ENCODE measurements at places on chromosomes 5 and 9.

DNA sequence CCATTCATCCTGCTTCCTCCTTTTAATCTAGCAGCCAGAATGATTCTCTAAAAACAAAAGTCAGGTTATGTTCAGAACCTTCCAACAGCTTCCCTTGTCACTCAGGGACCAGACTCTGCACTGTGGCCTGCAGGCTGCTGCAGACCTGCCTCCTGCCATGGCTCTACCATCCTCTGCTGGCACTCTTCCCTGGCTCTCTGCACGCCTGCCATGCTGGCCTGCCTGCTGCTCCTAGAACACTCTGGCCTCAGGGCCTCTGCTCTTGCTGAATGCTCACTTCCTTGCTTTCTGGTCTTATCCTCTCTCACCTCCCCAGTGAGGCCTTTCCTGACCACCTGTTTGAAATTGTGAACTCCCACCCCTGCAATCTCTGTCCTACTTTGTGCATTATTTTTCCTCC, 149.4 kb downstream of the CD180 start:
- H3K4me3 ChIP-seq = no peak overlapping the region
- H3K27me3 ChIP-seq = no peaks in the 10 kb centered on the region
- DNase-seq = no peak
- peaks cover 7% of the 10 kb centered on the region for H3K4me1 ChIP-seq
- H3K36me3 ChIP-seq = no peaks in the 10 kb centered on the region

- H3K36me3 ChIP-seq = no peaks in the 10 kb centered on the region
- no peak overlapping the region for H3K27ac ChIP-seq
- no peaks in the 10 kb centered on the region for H3K27me3 ChIP-seq
- peaks cover 9% of the 10 kb centered on the region for H3K4me1 ChIP-seq
Observed at GRCh38 chr5:74028406-74028805, 402.4 kb downstream of the ARHGEF28 start.

DNA sequence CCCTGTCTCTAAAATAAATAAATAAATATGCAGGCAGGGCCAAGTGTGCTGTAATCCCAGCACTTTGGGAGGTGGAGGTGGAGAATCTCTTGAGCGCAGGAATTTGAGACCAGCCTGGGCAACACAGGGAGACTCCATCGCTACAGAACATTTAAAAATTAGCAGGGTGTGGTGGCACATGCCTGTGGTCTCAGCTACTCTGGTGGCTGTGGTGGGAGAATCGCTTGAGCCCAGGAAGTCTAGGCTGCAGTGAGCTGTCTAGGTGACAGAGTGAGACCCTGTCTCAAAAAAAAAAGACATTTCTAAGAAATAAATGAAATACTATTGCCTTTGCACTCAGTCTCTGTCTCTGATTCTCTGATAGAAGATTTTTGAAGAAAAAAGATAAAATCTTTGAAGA, 1.2 kb upstream of the PCDHGA10 start:
- no peak overlapping the region for H3K27ac ChIP-seq
- no peaks in the 10 kb centered on the region for H3K27me3 ChIP-seq
- peaks cover 44% of the 10 kb centered on the region for H3K36me3 ChIP-seq
- H3K4me1 ChIP-seq = no peaks in the 10 kb centered on the region
- no peak for DNase-seq
- H3K4me3 ChIP-seq = no peak overlapping the region

DNA sequence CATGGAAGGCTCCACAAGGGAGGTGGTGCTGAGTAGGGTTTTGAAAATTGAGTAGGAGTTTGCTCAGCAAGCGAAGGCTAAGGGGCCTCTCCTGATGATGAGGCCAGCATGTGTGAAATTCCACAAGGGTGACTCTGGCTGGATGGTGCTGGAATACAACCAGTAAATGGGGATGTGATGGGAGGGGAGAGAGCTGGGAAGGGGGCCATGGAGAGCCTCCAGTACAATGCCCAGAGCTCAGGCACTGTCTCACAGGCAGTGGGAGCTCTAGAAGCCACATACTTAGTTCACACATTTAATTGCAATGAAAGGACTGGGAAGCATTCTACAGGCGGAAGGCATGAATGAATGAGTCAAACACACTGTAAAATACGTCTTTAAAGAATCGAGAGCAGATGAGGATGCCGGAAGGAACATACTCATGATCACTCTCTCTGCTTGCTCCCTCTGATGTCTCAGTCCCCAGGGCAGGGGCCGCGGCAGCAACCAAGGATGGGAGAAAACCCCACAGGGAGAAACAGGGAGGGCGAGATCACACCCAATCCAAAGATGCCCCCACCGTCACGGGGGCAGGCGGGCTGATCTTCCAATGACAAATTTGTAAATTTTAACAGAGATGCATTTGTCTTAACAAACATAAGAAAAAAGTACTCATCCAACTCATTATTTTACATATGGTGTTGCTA, 261.0 kb downstream of the NSG2 start:
- H3K27me3 ChIP-seq = peaks cover 2% of the 10 kb centered on the region
- H3K27ac ChIP-seq = no peak overlapping the region
- peaks cover 16% of the 10 kb centered on the region for H3K4me1 ChIP-seq
- no peak for DNase-seq

- H3K27ac ChIP-seq = no peak overlapping the region
- peaks cover 22% of the 10 kb centered on the region for H3K4me1 ChIP-seq
- H3K36me3 ChIP-seq = no peaks in the 10 kb centered on the region
- H3K4me3 ChIP-seq = no peak overlapping the region
- DNase-seq = no peak
- H3K27me3 ChIP-seq = no peaks in the 10 kb centered on the region
Observed at GRCh38 chr5:139734539-139734916, 61.1 kb upstream of the PSD2 start.

GRCh38 chr5:57009811-57010210, 57.9 kb upstream of the MIER3 start:
- no peak overlapping the region for H3K27ac ChIP-seq
- no peaks in the 10 kb centered on the region for H3K36me3 ChIP-seq
- no peak for DNase-seq
- H3K4me3 ChIP-seq = no peak overlapping the region
- no peaks in the 10 kb centered on the region for H3K4me1 ChIP-seq
- H3K27me3 ChIP-seq = no peaks in the 10 kb centered on the region

- peaks cover 14% of the 10 kb centered on the region for H3K4me1 ChIP-seq
- H3K4me3 ChIP-seq = no peak overlapping the region
- no peak for DNase-seq
- no peaks in the 10 kb centered on the region for H3K27me3 ChIP-seq
Observed at GRCh38 chr9:110130791-110131416, 77.1 kb downstream of the C9orf152 start.

GRCh38 chr5:61575581-61575980, 243.5 kb downstream of the ZSWIM6 start:
- no peak overlapping the region for H3K27ac ChIP-seq
- no peak for DNase-seq
- H3K4me3 ChIP-seq = no peak overlapping the region
- no peaks in the 10 kb centered on the region for H3K36me3 ChIP-seq
- no peaks in the 10 kb centered on the region for H3K27me3 ChIP-seq
- peaks cover 11% of the 10 kb centered on the region for H3K4me1 ChIP-seq

DNA sequence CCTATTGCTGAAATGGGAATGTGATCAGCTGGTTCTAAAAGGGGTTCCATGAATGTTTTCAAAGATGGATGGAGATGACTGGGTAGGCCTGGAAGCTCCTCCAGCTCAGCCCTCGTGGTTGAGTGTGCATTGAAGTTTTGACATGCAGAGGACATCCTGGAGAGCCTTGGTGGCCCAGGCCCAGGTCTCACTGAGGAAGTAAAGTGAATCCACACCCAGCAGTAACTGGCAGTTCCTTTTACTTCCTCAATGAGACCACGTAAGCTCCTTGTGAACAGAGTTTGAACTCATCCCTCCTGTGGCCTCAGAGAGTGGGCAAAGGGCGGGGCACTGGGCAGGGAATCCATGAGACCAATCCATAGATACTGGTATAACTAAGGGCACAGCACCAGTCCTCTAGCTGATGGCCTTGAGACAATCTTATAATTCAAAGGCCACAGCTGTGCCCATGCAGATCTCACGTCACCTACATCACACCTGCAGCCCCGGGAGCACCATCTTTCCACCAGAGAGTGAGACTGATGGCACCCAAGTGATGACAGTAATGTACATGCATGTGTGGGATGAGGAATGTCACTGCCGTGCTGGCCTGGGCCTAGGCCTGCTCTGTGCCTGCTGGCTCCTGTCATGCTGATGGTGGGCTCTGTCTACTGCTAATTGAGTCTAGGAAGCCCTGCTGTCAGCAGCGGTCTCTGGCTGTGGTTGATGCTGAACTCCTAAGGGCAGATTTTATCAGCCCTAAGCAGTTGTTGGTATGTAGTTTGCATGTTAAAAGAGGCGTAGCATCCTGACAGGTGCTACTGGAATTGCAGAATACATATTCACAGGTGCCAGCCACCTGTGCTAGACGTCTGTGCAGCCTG, 257.8 kb downstream of the FSTL4 start:
- H3K36me3 ChIP-seq = no peaks in the 10 kb centered on the region
- H3K27me3 ChIP-seq = no peaks in the 10 kb centered on the region
- no peak overlapping the region for H3K4me3 ChIP-seq
- peak overlapping the region; percentile 70 for H3K27ac ChIP-seq
- peaks cover 16% of the 10 kb centered on the region for H3K4me1 ChIP-seq

- H3K4me3 ChIP-seq = no peak overlapping the region
- DNase-seq = no peak
- no peaks in the 10 kb centered on the region for H3K4me1 ChIP-seq
- H3K36me3 ChIP-seq = no peaks in the 10 kb centered on the region
- no peak overlapping the region for H3K27ac ChIP-seq
Observed at GRCh38 chr5:23332650-23333251, 174.7 kb upstream of the PRDM9 start.

DNA sequence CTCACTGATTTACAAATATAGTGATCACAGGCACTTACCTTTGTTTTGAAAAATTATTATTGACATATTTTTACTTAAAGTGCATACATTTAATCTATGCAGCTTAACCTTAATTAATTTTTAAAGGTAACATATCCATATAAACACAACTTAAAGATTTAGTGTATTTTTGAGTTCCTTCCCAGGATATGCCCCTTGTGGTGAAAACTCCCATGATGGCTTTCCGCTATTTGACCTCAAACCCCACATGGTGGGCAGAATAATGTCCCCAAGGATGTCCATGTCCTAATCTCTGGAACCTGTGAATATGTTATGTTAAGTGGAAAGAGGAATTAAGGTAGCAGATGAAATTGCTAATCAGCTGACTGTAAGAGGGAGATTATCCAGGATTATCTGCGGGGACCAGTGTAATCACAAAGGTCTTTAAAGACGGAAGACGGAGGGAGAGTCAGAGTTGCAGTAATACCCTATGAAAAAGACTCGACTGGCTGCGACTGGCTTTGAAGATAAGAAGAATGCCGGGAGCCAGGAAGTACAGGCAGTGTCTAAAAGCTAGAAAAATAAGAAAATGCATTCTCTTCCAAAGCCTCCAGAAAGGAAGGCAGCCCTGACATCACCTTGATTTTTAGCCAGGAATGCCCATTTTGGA, 193.9 kb downstream of the ICE1 start:
- no peak overlapping the region for H3K27ac ChIP-seq
- no peak overlapping the region for H3K4me3 ChIP-seq
- no peaks in the 10 kb centered on the region for H3K27me3 ChIP-seq
- H3K4me1 ChIP-seq = no peaks in the 10 kb centered on the region
- DNase-seq = peak; percentile 1

- H3K27ac ChIP-seq = no peak overlapping the region
- H3K36me3 ChIP-seq = no peaks in the 10 kb centered on the region
- H3K4me1 ChIP-seq = peaks cover 3% of the 10 kb centered on the region
- no peaks in the 10 kb centered on the region for H3K27me3 ChIP-seq
Observed at GRCh38 chr5:101390151-101390908, 487.2 kb upstream of the ST8SIA4 start.

DNA sequence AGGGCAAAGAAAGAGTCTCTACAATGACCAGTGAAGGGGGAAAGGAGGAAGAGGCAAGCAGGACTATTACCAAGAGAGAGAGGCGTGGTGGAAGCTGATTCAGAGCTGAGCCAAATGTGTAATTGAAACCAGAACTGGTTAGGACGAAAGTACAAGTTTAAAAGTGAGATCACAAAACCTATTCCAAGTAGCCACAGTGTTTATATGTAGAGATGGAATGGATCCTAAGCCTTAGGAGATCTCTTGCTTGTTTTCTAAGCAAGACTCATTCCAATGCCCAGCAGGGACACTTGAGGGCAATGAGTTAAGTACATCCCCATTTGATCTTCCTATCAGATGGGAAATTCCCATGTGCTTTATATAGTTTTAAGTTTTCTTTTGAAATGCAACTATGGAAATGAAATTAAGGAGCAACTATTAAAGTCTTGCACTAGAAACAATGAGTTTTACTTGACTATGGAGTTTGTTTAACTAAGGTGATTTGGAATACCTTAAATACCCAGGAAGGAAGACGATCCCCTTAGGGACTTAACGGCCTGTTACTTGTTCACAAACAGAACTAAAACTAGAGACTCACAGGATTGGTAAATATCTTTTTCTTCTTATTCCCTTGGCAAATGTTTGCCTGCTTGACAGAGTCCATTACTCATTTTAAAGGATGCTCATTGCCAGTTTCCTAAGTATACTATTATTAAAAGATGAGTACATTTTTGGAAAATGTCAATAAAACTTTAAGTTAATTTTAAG, 51.1 kb upstream of the SNX2 start:
- H3K4me1 ChIP-seq = no peaks in the 10 kb centered on the region
- no peaks in the 10 kb centered on the region for H3K36me3 ChIP-seq
- DNase-seq = no peak

DNA sequence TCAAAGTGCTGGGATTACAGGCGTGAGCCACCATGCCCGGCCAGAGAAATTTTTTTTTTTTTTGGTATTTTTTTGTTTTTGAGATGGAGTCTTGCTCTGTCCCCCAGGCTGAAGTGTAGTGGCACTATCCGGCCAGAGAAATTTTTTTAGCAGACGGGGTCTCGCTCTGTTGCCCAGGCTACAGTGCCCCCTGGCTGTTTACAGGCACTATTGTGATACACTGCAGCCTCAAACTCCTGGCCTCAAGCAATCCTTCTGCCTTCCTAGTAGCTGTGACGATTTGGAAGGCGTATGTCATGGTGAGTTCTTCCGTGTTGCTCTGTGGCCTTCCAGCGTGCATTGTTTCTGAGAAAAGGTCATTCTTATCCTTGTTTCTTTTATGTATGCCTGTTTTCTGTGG, 47.5 kb downstream of the CNOT6 start:
- no peak for DNase-seq
- no peak overlapping the region for H3K4me3 ChIP-seq
- no peaks in the 10 kb centered on the region for H3K27me3 ChIP-seq
- H3K27ac ChIP-seq = no peak overlapping the region
- H3K36me3 ChIP-seq = peaks cover 8% of the 10 kb centered on the region

GRCh38 chr9:37923796-37924427, 20.0 kb upstream of the SLC25A51 start:
- no peak overlapping the region for H3K27ac ChIP-seq
- H3K4me3 ChIP-seq = no peak overlapping the region
- H3K4me1 ChIP-seq = peaks cover 19% of the 10 kb centered on the region
- no peaks in the 10 kb centered on the region for H3K36me3 ChIP-seq

DNA sequence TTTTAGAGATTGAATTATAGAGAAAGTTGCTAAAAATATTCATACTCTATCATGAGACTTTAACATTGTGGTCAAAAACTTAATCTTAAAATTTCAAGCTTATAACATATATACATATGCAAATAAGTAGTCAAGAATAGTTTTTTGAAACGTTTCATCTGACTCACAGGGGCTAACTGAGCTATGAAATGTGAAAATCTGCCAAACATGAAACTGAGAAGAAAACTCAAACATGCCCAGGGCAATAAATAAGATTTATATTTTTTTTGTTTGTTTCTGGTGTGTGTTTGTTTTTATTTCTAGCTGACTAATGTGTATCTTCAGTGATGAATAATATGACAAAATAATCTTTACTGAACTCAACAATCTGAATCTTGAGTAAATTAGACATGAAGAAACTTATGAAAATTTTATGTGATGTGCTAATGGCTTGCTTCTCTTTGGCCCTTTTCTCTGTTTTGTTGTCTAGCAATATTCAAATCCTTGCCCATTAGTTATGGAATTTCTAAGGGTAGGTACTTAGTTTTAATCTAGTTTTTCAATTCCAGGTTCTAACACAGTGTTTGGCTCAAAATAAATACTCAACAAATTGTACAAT, 99.9 kb downstream of the FAM174A start:
- peaks cover 6% of the 10 kb centered on the region for H3K4me1 ChIP-seq
- H3K36me3 ChIP-seq = no peaks in the 10 kb centered on the region
- H3K4me3 ChIP-seq = no peak overlapping the region
- H3K27ac ChIP-seq = no peak overlapping the region

All from neuronal stem cell (in vitro differentiated cells).